HCT116 (cell line): ENCODE measurements at places on chromosomes 3 and 15. TPM values are rescaled to one million over a fixed set of nuclear protein-coding genes. Genes with fewer than 3 reads are reported as not detected.

The POTEB gene
- not detected for total RNA-seq

The ADAMTS7 gene
- 12.0 TPM for total RNA-seq

The PIGZ gene
- 1.4 TPM for total RNA-seq

The SLC22A14 gene
- total RNA-seq = 0.22 TPM

The MYRIP gene
- total RNA-seq = 0.44 TPM

The SERINC4 gene
- total RNA-seq = 0.12 TPM

The SCAANT1 gene
- total RNA-seq = not detected
